ENCODE measurements at places on chromosomes 3 and 15.

GRCh38 chr15:65408324-65409035 lies 14.3 kb downstream of the IGDCC4 start:
- DNase-seq, result no peak

DNA sequence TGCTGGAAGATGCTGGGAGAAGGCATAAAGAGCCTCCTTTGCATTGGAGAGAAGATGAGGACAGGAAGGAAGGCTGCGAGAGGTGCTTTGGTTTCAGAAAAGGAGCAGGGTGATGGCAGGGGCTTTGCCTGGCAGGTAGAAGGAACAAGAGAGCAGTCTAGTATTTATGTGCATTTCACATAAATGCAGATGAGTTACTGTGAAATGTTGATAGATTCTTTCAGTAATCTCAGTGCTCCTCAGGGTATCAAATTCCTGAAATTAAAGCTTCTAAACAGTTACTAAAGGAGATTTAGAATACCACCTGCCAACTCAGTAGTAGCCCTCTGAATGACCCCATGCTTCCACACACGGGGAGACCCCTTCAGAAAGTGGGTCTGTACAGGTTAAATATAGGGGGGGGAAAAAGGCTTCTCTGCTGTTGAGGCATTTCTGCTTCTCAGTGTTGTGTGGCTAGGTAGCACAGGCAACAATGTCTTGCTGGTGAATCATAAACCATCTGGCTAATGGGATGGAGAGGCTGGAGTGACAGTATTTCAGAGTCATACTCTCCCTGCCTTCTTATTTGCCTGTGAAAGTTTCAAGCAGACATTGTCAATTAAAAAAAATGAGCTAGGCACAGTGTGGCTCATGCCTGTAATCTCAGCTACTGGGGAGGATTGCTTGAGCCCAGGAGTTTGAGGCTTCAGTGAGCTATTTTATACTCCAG lies 14.3 kb upstream of the FBXL22 start:
- DNase-seq, result no peak

DNA sequence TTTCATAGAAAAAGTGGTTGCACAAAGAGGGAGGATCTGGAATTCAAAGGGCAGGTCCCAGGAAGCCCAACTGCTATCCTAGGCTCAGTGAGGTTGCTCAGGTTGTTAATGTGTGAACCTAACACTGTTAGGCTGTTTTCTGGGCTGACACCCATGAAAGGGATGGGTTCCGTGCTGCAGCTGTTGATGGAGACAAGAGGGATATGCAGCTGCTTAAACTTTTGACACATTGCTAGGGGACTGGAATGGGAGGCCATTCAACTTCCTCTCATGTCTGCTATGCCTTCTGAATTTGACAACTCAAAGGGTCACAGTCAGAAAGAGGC lies 198.0 kb upstream of the NR2E3 start:
- DNase-seq, result no peak

- DNase-seq, result no peak
Measured at GRCh38 chr3:22862111-22862510, 341.0 kb upstream of the UBE2E2 start.

DNA sequence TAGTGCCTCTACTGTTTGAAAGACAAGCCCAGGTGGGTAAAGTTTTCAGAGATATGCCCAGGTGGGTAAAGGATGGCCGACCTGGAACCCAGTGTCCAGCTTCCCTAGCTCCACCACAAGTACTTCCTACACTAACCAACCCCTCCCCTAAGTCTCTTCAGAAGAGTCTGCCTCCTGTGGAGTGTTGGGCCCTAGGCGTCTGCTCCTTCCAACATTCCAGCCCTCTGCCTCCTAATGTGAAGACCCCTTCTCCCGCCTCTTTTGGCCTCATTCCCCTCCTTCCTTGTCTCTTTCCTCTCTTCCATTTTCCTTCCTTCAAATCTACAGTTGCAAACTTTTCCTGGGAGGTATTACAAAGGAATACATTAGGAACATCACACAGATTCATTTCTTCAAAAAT lies 38.6 kb downstream of the CNTN3 start:
- DNase-seq, result no peak

DNA sequence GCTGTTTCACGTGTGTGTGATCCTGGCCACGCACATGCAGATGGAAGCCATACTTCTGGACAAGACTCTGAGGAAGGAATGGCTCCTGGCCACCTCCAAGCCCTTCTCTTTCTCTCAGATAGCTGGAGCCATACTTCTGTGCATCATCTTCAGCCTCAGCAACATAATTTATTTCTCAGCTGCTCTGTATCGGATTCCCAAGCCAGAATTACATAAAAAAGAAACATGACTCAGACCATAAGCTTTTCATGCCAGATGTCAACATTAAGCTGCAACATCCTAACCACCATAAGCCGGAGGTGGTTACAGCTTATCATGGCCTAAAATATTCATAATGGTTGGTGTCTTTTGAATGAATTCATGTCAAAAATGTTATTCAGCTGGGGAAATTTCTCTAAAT lies 10.6 kb upstream of the KIF23 start:
- no peak for DNase-seq

DNA sequence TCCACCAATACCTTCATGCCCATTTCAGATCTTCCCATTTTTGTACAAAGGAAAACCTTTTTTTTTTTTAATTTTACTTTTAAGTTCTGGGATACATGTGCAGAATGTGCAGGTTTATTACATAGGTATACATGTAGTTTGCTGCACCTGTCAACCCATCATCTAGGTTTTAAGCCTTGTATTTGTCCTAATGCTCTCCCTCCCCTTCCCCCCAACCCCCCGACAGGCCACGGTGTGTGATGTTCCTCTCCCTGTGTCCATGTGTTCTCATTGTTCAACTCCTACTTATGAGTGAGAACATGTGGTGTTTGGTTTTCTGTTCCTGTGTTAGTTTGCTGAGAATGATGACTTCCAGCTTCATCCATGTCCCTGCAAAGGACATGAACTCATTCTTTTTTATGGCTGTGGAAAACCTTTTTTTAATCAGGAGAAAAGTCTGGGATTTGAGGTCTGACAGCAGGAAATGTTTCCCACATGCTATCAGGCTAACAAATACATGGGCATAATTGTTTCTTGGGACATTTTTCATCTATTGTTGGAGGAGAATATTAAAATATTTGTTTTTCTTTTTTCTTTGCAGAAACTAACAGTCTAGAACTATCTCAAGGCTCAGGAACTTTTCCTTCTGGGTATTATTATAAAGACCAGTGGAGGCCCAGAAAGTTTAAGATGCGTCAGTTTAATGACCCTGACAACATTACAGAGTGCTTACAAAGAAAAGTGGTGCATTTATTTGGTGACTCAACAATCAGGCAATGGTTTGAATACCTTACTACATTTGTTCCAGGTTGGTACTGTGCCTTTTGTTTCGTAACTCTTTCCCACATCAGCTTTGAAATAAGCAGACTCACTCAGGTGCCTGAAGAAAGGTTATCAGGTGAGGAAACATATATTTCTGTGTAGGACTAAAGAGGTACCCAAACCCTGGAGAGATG lies 32.8 kb upstream of the NFKBIZ start:
- DNase-seq, result no peak

DNA sequence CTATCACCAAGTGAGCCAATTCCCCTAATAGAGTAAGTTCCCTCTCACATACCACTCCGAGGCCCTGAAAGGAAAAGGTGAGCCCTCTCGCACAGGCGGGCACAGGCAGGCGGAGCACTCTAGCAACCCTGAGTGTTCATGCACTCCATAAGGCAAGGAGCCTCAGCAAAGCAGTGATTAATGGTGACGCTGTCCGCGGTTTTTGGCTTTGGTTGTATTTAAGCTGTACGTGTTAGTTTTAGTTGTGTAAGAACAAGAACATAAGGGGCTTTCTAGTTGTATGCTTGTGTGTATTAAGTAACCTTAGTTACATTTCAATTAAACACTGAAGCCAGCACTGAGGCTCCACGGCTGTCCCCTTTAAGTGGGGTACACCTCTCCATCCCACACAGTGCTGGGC lies 33.1 kb downstream of the KLHL25 start:
- DNase-seq, result no peak

DNA sequence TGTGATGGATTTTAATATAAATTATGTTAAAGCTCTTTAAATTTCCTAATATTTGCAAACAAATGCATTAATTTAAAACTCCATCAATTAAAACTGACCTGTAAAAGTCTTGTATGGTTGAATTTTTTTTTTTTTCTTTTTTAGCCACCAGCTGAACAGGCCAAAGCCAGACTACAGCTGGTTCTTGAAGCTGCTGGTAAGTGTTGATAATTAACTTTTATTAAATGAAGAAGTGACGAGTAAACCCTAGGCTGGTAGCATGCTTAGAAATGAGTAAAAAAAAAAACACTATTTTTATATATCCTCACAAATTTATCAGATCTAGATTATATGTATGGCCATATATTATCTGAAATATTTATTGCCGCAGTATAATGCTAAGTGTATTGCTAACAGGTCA lies 216.3 kb upstream of the MLF1 start:
- DNase-seq, result no peak

GRCh38 chr3:156760333-156760732 lies 65.8 kb upstream of the LEKR1 start:
- DNase-seq, result no peak

GRCh38 chr15:62047282-62047827 lies 12.9 kb downstream of the VPS13C start:
- DNase-seq, result no peak

DNA sequence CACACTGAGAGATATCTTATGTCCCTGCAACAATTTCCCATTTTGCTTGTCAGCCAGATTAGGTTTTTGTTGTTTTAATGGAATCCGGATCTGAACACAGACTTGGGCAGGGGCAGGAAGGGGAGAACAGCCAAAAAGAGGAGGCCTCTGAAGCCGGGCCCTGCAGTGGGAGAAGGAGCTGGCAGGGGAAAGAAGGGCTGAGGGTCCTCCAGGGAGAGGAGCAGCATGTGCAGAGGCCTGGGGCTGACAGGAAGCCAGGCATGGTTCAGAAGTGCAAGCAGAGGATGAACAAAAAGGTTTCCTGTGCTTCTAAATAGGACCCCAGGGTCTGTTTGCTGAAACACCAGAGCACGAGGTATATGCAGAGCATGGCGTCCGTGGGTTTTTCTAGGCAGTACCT lies 49.1 kb upstream of the POMGNT2 start:
- DNase-seq, result no peak

GRCh38 chr15:74127954-74128784 lies 2.2 kb upstream of the ISLR2 start:
- DNase-seq, result no peak

- DNase-seq, result no peak
Measured at GRCh38 chr15:36458411-36458810, 121.0 kb upstream of the CDIN1 start.

GRCh38 chr3:167662919-167663400 lies 9.2 kb upstream of the WDR49 start:
- no peak for DNase-seq

GRCh38 chr15:33243393-33243792 lies 48.9 kb upstream of the FMN1 start:
- DNase-seq, result no peak

DNA sequence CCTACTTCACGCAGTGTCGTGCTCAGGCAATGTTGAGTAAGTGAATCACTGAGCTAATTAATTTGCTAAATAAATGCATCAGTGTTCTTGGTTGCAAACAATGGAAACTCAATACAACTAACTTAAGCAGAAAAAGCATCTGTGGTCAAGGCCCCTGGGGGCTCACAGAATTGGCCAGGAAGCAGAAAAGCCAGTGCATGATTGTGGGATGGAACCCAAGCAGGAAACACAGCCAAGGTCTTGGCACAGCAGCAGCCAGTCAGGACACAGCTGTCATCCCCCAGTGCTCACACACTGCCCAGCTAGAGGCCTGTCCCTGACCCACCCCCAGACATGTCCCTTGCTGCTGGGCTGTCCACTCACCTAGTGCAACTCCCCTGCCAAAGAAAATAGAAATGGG lies 85.9 kb downstream of the AQP9 start:
- DNase-seq, result no peak

- DNase-seq, result no peak
Measured at GRCh38 chr3:38610934-38611333, 38.6 kb downstream of the SCN5A start.

DNA sequence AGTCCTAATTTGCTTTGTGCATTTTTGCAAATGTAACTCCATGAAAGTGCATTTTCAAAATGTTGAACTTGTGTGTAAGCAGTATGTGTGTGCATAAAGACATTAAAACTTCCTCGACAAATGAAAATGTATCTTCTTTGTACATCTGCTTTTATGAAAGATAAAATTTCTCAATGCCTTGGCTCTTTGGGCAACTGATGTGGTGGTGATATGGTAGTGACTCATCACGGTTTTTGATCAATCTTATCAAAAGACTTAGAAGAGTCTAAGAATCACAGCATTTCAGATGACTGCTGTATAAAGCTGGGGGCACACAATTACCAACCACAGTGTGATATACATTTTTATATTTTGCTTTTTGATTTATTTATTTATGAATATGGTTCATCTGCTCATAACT lies 5.4 kb upstream of the MASP1 start:
- DNase-seq, result no peak

- no peak for DNase-seq
Measured at GRCh38 chr3:127411083-127411727, 123.4 kb upstream of the PRR20G start.

GRCh38 chr15:77514641-77515402 lies 94.1 kb downstream of the HMG20A start:
- no peak for DNase-seq

GRCh38 chr3:152200476-152201420 lies 68.0 kb upstream of the MBNL1 start:
- no peak for DNase-seq

- DNase-seq, result peak; percentile 51
Measured at GRCh38 chr15:101242160-101242998, 9.5 kb downstream of the CHSY1 start.

DNA sequence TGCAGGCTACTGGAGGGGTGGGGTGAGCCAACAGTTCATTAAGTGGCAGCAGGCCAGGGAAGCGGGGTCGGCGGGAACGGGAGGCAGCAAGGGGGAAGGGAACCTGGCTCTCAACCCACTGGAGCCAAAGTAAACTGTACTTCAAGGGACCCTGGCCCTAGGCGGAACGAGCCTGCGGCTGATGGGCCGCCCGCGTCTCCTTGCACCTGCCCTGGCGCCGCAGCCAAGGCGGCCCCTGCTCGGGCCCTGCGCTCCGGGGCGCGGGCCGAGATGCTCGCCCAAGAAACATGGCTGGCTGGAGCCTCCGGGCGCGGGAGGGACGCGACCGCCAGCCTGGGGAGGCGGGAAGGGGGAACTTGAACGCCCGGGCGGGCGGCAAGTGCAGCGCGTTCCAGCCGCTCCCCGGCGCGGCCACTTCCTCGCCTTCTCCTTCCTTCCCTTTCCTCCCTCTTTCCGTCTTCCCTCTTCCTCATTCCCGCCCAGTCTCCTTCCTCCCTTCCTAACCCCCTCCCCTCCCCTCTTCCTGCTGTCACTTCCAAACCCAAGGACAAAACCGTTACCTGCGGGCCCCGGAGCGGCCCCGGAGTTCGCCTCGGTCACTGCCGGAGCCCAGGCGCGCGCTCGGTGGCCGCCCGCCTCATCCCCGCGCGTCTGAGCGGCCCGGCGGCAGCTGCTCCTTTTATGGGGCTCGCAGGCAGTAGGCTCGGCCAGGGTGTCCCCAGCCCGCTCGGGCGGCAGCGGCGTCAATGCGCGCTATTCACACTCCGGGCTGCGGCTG lies 489.7 kb downstream of the MAGI1 start:
- DNase-seq, result no peak

GRCh38 chr3:171309906-171310359 lies 150.3 kb downstream of the TNIK start:
- DNase-seq, result no peak
